ENCODE measurements at places on chromosomes 16 and 17.

GRCh38 chr16:5615868-5616642 is 518.5 kb upstream of the EEF2KMT start:
- DNase-seq, result peak; percentile 82

GRCh38 chr16:50940275-50940854 is 198.5 kb downstream of the CYLD start:
- no peak for DNase-seq

GRCh38 chr16:84040226-84040822 is 2.3 kb downstream of the SLC38A8 start:
- no peak for DNase-seq

DNA sequence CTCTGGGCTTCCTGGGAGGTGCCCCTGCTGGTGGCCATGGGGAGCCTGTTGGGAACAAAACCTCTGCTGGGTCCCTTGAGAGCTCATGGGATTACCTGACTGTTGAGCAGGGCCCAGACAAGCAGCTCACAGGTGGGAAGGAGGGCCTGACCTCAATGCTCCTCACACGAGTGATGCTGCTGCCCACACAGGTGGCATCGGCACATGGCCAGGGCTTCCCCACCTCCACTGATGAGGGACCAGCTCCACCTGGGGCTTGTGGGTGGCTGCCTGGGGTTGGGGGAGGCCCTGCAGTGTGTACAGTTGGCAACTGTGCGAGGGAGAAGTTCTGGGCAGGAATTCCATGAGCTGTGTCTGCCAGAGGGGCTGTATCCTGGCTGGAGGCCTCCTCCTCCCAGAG is 87.8 kb upstream of the NLRP1 start:
- no peak for DNase-seq

DNA sequence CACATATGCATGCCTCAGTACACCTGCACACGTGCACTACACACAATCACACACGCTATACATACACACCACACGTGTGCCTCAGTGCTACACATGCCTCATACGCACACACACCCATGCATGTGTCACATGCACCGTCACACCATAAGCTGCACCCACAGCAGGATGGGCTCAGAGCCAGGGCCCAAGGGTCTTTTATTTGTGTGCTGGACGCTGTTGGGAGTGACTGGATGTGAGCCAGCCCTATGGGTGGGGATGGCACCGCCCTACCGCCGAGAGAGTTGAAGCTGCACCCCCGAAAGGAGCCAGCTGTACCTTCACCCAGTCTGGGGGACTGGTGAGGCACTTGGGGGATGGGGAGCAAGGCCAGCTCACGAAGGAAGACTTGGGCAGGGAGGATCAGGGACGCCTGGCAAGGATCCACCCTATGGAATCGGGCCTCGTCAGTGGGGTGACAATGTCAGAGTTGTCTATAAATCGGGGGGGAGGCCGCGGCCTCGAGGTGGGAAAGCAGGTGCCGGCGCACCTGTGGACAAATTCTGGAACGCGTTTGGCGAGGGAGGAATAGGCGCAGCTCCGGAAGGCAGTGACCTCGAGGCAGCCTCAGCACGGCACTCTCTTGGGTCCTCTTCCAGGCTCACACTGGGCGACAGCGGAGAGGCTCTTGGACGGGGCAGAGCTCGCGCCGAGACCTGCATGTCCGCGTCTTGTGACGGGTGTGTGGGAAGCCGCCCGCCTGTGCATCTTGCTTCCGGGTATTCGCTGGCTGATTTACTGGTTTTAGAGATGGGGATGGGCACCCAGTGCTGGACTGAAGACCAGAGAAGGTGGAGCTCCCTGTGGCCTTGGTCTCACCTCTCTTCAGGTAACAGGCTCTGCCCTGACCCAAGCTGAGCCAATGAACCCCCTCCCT is 7.3 kb downstream of the RGS11 start:
- no peak for DNase-seq

- no peak for DNase-seq
Measured at GRCh38 chr17:78105101-78105500, 23.5 kb downstream of the TMC6 start.

GRCh38 chr16:28543072-28543471 is 4.3 kb upstream of the NUPR1 start:
- no peak for DNase-seq

DNA sequence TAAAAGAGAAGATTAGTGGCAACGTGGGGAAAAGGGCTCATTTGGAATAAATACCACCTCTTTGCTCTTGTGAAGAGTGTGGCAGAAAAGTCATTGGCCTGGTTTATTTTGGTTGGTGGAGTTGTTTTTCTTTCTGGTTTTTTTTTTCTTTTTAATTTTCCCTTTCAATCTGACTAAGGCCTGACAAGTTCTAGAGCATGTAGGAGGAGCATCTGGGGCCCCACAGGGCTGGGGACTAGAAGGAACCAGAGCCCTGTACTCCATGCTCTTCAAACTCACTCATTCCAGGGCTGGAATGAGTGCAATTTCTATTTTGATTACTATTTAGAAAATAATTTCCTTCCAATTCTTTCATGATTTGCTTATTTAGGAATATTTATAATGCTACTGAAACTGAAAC is 13.3 kb downstream of the IRX5 start:
- DNase-seq, result no peak

GRCh38 chr17:42865638-42866094 is 14.7 kb downstream of the AOC3 start:
- DNase-seq, result no peak

DNA sequence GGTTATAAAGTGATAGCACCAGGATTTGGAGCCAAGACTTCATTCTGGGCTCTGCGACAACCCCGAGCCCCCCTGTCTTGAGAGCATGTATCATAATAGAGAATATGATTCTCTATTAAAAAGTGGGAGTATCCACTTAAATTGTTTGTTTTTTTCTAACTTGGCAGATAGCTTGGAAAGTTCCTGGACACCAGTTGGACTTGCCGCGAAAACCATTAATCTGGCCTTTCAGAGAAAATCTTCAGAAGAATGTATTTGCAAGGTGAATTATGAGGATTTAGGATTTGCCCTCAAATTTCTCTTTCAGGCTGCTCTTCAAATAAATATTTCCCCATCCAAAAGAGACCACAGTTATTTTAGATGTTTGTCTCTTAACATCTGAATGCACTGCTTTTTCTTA is 53.5 kb downstream of the MARCHF10 start:
- DNase-seq, result no peak

GRCh38 chr17:75418531-75418930 is 13.1 kb upstream of the GRB2 start:
- no peak for DNase-seq

DNA sequence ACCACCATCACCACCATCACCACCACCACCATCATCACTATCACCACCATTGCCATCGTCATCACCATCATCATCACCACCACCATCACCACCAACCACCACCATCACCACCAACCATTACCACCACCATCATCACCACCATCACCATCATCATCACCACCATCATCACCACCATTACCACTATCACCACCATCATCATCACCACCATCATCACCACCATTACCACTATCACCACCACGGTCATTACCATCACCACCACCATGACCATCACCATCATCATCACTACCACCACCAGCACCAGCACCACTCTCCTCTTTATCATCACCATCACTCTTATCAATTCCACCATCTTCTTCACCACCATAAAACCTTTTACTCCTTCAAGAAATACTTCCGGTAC is 1.1 kb upstream of the TMEM114 start:
- DNase-seq, result no peak

DNA sequence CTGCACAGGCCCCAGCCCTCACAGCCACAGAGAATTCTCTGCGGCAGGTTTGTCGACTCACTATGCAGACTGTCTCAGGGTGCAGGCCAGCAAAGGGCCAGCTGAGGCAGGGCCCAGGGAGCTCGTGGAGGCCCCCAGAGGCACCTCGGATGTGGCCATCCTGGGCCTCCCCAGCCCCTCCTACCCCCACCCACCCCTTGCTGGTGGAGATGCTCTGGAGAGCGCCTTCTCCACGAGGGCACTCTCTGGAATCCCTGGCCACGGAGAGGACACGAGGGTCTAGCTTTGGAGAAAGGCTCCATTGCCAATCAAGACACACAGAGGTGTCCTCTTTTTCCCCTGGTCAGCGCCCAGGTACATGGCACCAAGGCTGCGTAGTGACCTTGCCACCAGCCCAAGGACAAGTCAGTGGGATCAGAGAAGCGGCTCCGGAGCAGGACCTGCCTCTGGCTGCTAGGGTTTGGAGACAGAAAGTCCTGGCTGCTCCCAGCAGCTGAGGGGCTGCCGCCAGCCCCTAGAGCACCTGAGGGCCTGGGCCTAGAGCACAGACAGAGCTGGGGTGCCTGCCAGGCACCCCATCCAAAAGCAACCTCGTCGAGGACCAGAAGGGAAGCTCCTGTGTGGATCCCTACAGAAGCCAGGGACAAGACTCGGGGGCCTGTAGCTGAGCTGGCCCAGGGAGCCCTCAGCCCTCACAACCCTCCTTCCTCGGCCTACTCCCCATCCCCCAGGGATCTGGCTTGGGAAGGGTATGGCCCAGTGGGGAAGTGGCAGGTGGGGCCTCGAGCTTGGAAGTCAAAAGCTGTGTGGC is 18.7 kb downstream of the ARL2BP start:
- no peak for DNase-seq

GRCh38 chr16:64872101-64872500 is 249.8 kb downstream of the CDH11 start:
- DNase-seq, result no peak

DNA sequence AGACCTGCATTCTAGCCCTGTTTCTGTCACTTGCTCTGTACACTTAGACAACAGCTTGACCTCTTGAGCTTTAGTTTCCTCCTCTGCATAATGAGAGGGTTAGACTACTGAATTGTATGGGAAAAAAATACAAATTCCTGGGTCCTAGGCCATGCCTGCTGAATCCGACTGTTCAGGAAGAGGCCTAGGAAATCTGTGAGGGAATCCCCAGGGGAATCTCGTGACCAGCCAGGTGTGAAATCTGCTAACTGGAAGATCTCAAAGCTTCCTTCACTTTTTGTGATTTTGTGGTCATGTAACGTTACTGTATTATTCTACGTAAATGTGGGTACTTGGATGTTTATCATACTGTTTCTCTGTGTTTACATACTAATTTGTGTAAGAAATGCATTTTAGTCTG is 58.2 kb downstream of the CYLD start:
- DNase-seq, result no peak

DNA sequence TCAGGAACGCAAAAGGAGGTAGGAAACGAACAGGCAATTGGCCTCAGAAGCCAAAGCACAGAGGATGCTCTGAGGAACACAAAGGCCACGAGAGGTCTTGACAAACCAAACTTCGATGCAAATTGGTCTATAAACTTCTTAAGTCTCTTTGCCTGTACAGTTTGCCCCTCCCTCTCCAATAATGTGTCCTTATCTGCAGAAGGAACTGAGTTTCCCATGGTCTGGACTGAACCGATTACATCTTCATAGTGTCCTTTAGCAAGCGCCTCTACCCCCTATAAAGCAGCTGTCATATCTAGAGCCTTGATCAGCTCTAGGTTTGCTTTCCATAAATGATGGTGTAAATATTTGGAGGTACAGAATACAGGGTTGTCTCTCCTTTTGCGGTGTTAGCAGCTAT is 3.1 kb upstream of the CDRT4 start:
- DNase-seq, result no peak

GRCh38 chr16:14071576-14072271 is 605 bp downstream of the MRTFB start:
- DNase-seq, result no peak

- peak; percentile 79 for DNase-seq
Measured at GRCh38 chr17:43832976-43833829, at the start of gene MPP3. MPP3 (minus strand) TSS chr17:43833146; CDS start chr17:43831906, 1,240 bp downstream.

GRCh38 chr17:36948717-36949460 is at the start of gene AATF:
AATF (plus strand) TSS chr17:36948954; CDS start chr17:36949126, 172 bp downstream.
- DNase-seq, result peak; percentile 98

DNA sequence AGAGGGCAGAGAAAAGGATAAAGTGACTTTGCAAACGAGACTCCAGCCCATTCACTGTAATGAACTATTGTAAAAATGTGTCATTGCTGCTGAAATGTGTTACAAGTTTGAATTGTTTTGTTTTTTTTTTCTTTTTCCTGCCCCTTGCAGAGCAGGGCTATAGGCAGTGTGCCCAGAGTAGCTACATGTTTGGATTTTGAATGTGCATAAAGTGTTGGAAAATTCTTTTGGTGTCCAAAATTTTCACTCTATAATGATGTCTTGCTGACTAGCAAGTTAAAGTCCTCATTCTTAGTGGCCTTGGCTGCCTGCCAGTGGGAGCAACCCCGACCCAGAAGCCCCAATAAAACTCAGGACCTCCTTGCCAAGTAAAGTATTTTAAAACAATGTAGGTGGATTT is 66.5 kb downstream of the IGF2BP1 start:
- no peak for DNase-seq

- no peak for DNase-seq
Measured at GRCh38 chr16:70576431-70577255, 53.0 kb downstream of the SF3B3 start.

DNA sequence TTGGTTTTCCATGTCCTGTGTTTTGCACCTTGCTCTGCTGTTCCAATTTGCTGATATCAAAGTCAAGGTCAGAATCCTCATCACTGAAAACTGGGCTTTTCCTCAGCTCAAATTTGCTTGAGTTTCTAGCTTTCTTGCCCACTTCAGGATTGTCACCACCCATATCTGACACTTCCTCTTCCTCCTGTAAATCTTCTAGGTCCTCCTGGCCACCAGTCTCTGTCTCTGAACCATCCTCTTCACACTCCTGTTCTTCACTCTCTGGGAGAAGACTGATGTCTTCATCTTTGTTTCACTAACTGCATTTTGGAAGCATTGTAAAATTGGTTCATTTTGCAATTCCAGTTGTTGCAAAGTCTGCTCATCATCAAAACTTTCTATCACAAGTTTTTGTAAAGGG is 63.4 kb upstream of the RBL2 start:
- no peak for DNase-seq

- no peak for DNase-seq
Measured at GRCh38 chr17:17175917-17176316, 30.2 kb downstream of the PLD6 start.

DNA sequence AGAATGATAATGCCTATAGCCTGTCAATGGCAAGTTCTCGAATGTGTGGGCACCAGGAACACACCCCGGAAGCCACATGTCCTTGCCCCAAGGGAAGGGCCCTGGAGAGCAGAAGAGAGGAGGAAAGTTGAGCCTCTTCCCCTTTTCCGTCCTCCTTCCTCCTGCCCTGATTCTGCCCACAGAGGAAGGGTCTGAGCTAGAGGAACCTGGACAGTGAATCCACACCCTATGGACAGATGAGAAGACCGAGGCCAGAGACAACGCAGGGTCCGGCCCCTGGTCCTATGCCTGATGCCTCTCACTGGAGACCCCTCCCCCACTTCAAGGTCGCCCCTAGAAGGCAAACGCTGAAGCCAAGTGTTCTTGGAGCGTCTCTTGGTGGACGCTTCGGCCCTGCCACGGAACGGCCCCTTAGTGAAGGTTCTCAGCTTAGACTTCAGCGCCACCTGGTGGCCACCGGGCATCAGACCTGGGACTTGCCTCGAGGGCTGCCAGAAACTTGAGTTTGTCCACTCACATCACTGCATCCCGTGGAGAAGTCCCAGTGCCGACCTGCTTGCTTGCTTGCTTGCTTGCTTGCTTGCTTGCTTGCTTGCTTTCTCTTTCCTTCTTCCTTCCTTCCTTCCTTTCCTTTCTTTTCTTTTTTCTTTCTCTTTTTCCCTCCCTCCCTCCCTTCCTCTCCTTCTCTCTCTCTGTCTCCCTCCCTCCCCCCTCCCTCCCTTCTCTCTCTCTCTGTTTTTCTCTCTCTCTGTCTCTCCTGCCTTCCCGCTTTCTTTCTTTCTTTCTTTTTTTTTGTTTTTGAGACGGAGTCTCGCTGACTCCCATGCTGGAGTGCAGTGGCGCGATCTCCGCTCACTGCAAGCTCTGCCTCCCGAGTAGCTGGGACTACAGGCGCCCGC is 20.6 kb upstream of the SPNS3 start:
- peak; percentile 97 for DNase-seq

GRCh38 chr17:73311428-73311780 is 397 bp downstream of the CDC42EP4 start:
- DNase-seq, result no peak

- DNase-seq, result no peak
Measured at GRCh38 chr16:49952386-49952785, 72.6 kb upstream of the CNEP1R1 start.
